CD4-positive, alpha-beta T cell treated with Interferon alpha-2 for 1 hour (primary cell): ENCODE measurements at places on chromosomes 13 and 19.

DNA sequence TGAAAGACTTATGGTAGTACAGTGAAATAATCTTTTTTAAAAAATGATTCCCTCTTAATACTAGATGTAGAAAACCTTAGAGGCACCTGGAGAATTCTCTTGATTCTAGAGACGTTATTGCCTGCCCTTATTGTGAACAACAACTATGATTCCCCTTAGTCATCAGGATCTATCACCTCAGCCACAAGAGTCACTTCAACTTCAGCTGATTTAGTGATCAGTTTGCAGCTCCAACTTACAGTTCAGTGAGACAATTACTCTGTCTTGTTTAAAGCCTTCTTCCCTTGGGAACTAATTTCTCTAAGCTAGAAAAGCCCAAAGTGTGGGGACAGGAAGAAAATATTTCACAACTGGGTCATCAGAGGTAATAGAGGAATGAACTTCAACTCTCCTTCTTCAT lies 254.3 kb upstream of the SLITRK1 start:
- DNase-seq = peak; percentile 36

GRCh38 chr19:6551607-6552450 lies 21.0 kb downstream of the TNFSF9 start:
- peak; percentile 44 for DNase-seq

- no peak for DNase-seq
These were observed 5.0 kb upstream of the ONECUT3 start for GRCh38 chr19:1748115-1748872.

DNA sequence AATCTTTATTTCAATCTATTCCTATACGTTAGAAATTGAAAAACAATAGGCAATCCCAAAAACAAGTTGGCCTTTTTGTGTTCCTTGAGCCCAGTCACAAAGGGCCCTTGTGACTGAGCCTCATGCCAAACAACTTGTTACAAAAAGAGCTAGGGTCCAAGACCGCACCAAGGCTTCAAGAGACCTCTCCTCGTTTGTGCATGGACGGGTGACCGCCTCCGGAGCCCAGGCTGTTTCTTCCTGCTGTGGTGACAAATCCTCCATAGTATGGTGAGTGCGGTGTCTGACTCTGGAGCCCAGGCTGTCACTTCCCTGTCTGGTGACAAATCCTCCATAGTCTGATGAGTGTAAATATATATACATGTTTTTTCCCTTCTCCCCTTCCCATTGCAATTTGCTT lies 63.7 kb downstream of the ZNF93 start:
- DNase-seq = no peak

GRCh38 chr19:45114116-45114515 lies 21.1 kb downstream of the PPP1R37 start:
- DNase-seq = no peak

DNA sequence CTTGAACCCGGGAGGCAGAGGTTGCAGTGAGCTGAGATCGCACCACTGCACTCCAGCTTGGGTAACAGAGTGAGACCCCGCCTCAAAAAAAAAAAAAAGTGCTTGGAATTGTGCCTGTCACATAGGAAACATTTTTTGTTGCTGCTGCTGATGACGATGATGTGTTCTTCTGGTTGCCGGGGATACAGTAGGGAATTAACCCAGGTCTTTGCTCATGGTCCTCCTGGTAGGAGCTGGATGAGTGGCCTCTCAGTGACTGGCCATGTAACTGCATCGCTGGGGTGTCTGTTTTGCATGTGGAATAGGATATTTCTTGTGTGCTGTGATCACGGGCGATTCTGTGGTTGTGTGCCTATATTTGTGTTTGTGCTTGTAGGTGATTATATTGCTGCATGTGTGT lies 4.7 kb upstream of the CNFN start:
- no peak for DNase-seq

DNA sequence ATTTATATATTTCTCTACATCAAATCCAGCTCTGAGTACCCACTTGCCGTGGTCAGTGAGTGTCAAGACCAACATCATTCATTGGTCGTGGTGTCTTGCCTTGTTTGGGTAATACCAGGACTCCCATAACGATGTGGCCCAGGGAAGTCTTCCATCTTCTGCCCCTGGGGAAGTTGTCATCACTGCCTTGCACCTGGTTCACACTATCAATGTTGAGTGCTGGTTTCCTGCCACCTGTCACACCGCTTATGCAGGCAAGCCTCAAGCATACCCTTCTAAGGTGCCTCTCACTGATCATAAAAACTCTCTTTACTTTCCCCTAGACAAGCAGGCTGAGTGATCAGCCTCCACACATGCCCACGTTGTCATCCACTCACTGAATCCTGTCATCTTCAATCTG lies 382.4 kb downstream of the KCTD12 start:
- DNase-seq = no peak

DNA sequence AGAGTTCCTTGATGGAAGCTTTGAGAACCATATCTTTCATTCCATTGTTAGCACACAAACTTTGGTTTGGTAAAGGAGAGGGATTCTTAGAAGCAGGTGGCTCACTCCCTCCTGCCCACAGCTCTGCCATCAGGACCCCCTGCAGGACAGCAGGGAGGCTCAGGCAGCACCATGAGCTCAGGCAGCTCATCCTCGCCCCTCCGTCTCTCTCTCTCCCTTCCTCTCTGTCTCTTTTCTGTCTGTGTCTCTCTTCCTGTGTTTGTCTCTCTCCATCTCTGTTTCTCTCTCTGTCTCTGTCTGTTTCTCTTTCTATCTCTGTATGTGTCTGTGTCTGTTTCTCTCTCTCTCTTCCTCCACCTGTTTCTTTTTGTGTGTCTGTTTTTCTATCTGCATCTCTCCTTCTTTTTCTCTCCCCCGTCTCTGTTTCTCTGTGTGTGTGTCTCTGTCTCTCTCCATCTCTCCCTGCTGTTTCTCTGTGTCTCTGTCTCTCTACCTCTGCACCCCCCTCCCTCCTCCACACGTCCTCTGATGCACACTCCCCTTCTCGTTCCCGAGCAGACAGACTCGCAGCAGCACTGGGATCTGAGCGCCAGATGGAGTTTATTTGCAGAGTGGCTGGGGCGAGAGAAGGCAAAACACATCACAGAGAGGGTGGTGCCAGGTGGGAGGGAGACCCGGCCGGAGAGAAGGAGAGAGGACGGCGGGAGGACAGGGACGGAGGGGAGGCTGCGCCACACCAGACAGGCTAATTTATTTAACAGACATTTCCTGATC lies 8.7 kb downstream of the SBK2 start:
- DNase-seq = no peak

DNA sequence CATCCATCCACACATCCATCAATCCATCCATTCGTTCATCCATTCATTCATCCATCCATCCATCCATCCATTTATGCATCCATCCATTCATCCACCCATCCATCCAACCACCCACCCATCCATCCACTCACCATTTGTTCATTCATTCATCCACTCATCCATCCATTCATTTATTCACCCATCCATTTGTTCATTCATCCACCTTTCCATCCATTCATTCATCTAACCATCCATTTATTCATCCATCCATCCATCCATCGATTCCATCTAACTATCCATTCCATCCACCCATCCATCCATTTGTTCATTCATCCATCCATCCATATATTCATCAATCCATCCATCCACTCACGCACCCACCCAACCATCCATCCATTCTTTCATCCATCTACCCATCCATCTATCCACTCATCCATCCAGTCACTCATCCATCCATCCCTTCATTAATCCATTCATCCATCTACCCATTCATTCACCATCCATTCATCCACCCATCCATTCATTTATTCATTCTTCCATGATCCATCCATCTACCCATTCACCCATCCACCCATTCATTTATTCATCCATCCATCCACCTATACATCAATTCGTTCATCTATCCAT lies 225.0 kb downstream of the TUBA3C start:
- no peak for DNase-seq

DNA sequence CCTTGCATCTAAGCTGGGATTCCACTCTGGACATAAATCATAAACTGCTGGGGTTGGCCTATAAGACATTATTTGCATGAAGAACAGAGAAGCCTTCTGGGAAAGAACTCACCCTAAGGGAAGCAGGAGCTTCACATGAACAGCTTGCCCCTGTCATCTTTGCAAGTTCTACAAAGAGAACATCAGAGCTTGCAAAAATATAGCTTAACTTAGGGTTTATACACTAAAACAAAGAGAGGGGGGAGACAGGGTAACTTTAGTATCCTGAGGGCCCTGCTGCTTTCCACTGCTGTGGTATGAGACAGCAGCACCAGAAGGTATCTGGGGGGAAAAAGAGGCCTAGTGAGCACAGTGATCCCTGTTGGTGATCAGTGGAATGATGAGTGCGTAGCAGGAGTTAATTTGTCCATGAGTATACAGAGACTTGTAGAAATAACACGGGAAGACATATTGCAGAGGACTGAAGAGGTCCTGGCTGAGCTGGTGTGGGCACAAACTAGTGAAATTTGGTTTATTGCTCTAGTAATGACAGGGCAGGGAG lies 116.1 kb upstream of the TSC22D1 start:
- no peak for DNase-seq

DNA sequence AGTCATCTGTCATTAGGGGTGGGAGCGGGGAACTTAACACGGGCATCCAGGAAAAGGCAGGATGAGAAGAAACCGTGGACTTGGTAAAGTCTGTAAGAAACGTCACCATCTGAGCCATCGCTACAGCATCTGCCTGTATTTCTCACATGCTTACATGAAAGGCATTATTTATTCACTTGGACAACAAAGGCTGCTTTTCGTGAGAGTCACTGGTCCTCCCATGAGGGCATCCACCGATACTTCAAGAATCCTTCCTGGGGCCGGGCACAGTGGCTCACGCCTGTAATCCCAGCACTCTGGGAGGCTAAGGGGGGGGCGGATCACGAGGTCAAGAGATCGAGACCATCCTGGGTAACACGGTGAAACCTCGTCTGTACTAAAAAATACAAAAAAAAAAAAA lies 16.1 kb downstream of the ZNF446 start:
- DNase-seq = no peak

DNA sequence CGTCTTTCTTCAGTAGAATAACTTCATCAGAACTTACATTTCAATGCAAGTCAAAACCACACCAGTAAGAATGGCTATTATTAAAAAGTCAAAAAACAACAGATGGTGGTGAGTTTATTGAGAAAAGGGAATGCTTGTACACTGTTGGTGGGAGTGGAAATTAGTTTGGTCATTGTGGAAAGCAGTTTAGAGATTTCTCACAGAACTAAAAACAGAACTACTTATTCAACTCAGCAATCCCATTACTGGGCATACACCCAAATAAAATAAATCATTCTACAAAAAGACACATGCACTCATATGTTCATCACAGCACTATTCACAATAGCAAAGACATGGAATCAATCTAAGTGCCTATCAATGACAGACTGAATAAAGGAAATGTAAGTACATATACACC lies 231.2 kb downstream of the NHLRC3 start:
- no peak for DNase-seq

GRCh38 chr19:17330262-17331044 lies 4.2 kb downstream of the ANO8 start:
- DNase-seq = no peak

DNA sequence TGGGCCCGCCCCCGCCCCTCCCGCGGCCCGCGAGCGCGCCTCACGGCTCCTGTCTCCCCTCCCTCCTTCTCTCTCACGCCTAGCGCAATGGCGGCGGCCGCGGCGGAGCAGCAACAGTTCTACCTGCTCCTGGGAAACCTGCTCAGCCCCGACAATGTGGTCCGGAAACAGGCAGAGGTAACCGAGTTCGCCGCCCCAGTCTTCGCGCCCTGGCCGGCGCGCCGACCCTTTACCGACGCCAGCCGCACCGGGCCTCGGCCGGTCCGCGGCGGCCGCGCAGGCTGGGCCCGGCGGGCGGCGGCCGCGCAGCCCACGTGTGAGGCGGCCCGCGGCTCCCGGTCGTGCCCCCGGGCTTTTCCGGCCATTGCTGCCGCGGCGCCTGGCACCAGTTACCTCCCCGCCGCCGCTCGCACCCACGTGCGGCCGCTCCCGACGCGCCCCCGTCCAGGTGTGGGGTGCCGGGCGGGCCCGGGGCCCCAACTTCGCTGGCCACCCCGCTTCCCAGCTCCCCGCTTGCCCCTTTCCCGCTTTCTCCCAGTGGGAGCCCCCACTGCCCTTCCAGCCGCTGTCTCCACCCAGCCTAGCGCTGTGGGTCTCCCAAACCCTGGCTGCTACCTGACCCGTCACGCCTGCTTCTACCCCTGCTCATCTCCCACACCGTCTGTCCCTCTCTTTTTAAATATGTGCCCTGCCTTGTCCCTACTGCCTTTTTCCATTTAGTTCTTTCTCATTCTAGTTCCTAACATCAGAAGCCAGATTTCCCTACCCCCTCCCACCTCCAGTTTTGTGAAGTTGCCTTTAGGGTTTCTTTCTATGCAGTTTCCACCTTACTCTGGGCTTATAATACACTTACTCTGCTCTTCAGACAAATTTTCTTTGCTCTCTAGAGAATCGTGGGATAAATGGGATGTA lies 23.4 kb downstream of the IPO5 start:
- peak; percentile 4 for DNase-seq

DNA sequence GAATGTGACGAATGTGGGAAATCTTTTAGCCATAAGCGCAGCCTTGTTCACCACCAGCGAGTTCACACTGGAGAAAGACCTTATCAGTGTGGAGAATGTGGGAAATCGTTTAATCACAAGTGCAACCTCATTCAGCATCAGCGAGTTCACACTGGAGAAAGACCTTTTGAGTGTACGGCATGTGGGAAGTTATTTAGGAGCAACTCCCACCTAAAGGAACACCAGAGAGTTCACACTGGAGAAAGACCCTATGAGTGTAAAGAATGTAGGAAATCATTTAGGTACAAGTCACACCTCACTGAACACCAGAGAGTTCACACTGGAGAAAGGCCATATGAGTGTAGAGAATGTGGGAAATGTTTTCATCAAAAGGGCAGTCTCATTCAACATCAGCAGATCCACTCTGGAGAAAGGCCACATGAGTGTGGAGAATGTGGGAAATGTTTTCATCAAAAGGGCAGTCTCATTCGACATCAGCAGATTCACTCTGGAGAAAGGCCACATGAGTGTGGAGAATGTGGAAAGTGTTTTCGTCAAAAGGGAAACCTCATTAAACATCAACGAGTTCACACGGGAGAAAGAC lies 7.6 kb downstream of the ZNF776 start:
- DNase-seq = no peak

GRCh38 chr13:43874504-43875092 lies 4.9 kb downstream of the CCDC122 start:
- peak; percentile 29 for DNase-seq

DNA sequence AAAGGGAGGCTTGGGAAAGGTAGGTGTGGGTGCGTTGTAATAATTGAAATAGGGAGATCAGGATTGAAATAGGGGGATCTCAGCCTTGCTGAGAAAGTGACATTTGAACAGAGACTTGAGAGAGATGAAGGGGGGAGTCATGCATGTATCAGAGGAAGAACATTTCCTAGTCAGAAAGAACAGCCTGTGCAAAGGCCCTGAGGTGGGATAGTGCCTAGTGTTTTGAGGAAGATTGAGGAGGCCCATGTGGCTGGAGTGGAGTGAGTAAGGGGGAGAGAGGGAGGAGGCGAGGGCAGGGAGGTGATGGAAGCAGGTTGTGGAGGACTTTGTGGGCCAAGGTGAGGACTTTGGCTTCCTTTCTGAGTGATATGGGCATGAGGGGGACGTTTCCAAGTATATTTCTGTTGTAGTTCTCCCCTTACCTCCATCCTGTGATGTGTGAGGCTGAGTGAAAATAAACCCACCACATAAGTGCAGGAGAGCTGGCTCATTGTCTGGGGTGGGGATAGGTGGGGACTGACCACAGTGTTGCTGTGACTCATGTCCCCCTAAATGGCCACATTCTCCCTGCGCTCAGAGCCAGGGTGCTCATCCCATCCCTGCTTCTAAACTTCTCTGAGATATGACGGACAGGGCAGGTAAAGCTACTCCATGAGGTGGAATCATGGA lies 17.8 kb downstream of the ACTL9 start:
- no peak for DNase-seq

- DNase-seq = no peak
These were observed 6.8 kb downstream of the FAM98C start for GRCh38 chr19:38409631-38410133.

GRCh38 chr13:79628463-79628862 lies 147.5 kb downstream of the NDFIP2 start:
- no peak for DNase-seq
